ENCODE measurements at places on chromosomes 6 and 20. TPM values are rescaled to one million over a fixed set of nuclear protein-coding genes. Genes with fewer than 3 reads are reported as not detected.

GRCh38 chr6:3560211-3560610 is 103.4 kb upstream of the SLC22A23 start:
- DNase-seq = no peak

DNA sequence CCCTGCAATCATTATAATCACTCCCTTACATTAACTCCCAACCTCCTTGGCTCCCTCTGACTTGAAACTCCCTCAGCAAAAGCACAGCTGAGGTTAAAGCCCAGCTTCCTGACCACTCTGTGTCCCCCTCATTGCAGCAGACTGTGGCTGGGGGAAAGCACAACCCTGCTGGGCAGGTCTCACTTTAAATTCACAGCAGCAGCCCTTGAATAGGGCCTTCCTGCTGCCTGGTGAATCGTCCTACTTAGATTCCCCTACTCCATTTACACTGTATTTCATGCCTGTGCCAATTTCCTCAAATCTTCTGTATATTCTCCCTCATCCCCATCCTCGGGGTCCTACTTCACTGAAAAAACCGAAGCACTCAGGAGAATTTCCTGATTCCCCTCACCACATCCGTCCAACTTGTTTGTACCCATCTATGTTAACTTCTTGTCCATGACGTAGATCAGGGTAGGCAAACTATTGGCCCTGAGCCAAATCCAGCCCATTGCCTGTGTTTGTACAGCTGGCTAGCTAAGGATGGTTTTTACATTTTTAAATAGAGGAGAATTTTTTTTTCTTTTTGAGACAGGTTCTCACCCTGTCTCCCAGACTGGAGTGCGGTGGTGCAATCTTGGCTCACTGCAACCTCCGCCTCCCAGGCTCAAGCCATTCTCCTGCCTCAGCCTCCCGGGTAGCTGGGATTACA is 31.5 kb upstream of the GCM1 start:
- peak; percentile 50 for DNase-seq

DNA sequence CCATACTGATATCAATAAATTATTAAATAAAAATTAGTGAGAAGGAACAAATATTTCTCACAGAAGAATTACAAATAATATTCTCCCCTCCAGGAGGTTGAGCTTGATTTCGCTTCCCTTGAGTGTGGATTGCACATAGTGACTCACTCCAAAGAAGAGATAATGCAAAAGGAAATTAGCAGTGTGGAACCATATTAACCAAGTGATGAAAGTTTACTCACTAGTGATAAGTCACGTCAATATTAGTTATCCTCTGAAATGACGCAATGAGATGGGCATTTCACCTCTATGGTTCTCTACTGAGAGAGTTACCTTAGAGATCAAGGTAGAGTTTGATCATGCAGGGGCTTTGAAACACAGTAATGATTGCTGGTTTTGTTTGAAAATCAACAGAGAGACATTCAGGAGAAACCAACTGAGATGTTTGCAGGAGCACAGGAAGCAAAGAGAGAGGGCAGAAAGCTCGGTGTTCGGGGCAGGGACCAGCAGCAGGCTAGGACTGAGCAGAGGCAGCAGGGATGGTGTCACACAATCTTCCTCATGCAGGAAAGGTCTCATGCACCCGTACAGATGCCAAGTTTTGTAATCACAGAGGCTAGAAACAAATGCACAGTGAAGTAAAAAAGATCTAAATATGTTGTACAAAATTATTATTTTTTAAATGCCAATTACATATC is 634.5 kb downstream of the QKI start:
- no peak for DNase-seq

GRCh38 chr20:3168079-3168828 is 5.1 kb downstream of the LZTS3 start:
- peak; percentile 77 for DNase-seq

The NMBR gene
- not detected for total RNA-seq

DNA sequence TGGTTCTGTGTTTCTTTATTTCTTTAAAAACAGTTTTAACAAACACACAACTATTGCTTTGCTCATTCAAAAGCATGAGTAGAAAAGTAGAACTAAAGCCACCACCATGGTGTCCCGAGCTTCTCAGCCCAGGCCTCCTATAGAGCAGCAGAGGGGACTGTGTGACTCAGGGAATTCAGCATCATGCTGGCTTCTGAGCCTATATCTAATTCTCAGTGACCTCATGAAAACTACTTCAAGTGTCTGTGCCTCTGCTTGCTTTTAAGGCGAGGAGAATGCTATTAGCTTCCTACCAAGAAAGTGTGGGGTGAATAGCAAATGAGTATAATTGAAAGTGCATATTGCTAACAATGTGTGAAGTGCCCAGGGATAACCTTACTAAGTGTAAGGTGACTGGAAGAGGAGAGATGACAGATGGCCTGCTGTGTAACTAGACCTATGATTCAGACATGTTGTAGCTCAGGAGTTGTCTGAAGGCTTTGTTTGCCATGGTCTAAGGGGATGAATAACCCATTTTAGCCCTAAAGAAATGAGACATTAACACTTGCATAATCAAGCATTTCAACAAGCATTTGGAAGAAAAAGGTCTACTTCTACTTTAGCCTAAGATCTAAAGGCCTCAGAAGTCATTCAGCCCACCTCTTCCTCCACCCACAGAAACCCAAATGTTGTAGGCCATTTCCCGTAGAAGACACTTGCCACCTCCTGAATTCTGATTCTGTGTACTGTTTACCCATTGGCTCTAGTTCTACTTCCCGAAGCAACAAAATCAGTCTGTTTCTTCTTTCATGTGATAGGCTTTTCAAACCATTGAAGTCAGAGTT is 121.5 kb upstream of the ARG1 start:
- no peak for DNase-seq

GRCh38 chr20:44203161-44203560 is 7.4 kb downstream of the OSER1 start:
- no peak for DNase-seq

GRCh38 chr6:4316867-4317400 is 181.6 kb upstream of the ECI2 start:
- DNase-seq = peak; percentile 56

DNA sequence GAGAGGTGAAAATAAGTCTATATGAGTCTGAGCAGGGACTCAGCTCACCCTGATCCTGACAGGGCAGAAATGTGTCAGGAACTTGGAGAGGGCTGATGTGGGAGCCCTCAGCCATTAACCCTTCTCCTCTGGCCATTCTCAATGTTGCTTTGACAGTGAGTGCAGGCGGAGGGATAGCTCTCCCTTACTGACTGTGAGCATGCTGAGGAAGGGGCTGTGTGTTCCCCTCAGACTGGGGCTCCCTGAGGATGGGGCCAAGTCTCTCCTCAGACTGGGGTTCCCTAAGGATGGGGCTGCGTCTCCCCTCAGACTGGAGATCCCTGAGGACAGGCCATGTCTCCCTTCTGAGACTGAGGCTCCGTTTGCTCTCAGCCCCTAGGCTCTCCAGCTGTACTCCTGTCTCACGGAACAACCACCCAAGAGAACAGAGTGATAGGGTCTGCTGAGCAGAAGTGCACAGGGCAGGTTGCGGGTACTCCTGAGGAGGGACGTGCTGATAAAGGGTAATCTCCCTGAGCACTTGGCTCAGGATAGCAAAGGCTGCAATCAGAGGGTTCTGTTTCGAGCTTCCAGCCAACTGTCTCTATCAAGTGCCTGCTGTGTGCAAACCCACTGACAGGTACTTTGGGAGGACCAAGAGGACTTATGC is 141.0 kb downstream of the MRPL14 start:
- peak; percentile 4 for DNase-seq

DNA sequence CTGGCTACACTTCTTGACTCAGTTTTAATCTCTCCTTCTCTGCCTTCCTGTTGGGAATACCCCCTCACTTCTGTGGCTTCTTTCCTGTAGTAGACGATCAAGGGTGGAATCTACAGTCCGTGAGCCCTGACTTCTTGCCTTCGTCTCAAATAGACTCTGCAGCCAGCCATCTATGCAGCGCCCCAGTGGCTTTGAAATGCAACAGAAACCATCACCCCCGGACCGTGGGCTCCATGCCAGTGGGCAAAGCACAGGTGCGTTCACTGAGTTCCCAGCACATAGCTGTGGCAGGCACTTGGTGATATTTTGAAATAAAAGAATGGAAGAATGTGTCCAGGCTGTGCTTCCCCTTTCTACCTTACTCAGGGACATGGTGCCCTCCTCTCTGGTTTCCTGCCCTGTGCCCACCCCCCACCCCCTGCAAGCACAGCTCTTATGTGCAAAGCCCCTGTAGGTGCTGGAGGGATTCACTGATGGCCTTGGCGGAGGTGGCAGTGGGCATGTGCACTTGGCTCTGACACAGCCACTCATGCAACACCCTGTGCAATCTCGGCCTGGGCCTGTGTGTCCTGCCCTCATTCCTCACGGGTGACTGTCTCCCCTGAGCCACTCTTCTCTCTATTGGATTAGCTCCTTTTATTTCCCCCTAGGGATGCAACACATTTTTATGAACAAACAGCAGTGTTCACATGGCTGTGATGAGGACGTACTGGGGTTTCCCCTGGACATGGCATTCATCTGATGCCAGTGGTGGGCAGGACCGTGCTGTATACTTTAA is 5.5 kb upstream of the CDSN start:
- DNase-seq = no peak

DNA sequence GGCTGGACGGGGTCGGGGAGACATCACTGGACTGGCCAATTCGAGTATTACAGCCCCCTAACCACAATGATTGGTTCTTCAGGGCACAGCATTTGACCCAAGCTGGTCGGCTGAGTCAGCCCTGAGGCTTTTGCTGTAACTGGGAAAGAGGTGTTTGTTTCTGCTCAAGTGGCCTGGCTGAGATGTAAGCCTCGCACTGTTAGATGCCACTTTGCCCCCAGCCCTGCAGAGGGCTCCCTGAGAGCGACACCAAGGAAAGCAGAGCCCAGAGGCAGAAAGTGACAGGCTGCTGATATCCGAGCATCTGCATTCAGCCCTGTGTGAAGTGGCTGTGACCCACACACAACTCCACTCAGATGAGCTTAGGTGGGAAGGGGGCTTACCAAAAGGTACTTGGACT is 19.4 kb downstream of the ERGIC3 start:
- no peak for DNase-seq

The GINS1 gene
- 0.92 TPM for total RNA-seq

- no peak for DNase-seq
Observed at GRCh38 chr20:12928755-12929401, 79.9 kb upstream of the SPTLC3 start.

- no peak for DNase-seq
Observed at GRCh38 chr6:143949535-143949934, 58.5 kb downstream of the PLAGL1 start.

DNA sequence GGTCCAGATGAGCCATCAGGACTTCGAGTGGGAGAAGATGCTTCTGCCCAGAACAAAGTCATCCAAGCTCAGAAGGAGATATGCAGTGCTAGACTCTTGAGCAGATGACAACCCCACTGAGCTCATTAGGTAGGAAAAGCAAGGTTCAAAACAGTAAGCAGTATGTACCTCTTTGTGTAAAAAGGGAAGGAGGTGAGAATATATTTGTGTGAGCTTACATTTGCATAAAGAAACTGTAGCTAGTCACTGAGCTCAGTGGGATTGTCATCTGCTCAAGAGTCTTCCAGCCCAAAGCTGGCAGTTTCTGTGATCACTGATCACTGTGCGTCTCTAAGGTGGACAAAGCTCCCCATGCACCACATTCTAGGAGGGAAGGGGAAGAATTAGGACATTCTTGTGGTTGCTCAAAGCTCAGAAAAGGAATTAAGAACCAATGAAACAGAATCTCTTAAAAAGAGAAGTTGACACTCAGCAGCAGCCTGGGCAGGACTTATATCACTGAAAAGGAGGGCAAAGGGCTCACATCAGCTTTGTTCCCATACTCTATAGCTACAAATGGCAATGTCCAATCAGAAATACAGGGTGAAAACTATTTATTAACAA is 90.0 kb upstream of the MAFB start:
- no peak for DNase-seq

The RHAG gene
- not detected for total RNA-seq

- DNase-seq = no peak
Observed at GRCh38 chr6:149026530-149026942, 279.7 kb downstream of the UST start.

DNA sequence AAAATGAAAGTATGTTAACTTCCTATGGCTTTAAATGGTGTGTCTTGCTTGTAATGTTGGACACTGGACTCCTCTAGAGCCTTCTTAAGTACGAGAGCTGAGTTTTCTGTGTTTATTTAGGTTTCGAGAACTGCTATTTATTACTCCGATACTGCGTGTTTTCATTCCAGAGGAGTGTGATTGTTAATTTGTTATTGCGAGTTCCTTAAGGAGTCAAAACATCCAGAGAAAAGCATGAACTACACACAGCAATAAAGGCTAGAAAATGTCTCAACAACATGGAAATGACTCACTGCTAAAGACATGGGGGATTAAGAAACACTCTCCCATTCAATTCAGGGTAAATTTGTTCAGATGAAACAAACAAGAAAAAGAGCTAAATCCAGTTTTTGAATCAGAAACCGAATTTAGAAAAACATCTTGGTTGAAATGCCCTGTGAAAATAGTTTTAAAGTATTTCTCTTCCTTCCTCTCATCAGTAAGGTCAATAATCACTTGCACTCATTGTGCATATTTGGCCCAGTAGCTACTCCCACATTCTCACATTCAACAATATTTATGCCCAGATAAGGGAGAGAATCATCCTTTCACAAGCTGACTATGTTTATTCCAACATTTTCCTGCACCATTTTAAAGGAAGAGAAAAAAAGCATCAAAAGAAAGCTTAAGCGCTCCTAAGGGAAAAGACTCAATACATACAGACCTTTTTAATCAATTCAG is 36.0 kb downstream of the ATXN1 start:
- DNase-seq = no peak
